CD4-positive, alpha-beta T cell treated with Interleukin-6 at 100 ng/mL for 8 hours (primary cell): ENCODE measurements at places on chromosomes 12 and 14.
A peak's percentile ranks its signal among the peaks of the same experiment; 100 is the strongest.

DNA sequence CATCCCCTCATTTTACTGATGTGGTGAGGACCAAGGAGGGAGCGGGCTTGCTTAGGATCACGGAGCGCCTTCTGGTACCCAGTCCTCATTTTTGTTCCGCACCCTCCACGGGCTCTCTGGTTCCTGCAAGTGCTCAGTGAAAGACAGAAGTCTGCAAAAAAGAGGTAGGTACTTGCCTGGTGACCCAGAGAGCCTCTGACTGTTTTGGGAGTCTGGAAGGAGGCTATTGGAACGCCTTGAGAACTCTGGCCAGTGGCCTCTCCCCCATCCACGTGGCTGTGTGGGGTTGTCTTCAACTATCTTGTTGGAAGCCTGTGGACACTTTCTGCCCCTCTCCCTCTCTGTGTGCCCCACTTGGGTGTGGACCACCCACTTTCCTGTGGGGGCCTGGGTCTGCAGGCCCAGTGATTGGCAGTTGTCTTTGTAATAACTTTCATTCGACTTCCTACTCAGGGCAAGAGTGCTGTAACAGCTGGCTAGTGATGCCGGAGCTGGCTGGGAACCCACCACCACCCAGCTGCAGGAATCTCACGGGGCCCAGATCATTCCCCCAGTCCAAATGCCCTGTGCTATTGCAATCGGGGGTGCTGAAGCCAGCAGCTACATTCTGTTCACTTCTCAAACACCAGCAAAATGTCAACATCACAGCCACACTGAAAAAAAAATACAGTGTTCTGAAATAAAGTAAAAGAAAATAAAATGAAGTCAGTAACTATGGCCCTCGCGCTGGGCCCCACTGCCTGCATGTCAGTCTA is 122.8 kb downstream of the PRMT8 start:
- DNase-seq = no peak

GRCh38 chr14:93954900-93955849 is 21.2 kb downstream of the ASB2 start:
- peak; percentile 58 for DNase-seq

GRCh38 chr12:123363740-123364531 is 711 bp downstream of the SBNO1 start:
- peak; percentile 3 for DNase-seq

GRCh38 chr12:132449565-132450417 is 40.2 kb upstream of the FBRSL1 start:
- DNase-seq = no peak

DNA sequence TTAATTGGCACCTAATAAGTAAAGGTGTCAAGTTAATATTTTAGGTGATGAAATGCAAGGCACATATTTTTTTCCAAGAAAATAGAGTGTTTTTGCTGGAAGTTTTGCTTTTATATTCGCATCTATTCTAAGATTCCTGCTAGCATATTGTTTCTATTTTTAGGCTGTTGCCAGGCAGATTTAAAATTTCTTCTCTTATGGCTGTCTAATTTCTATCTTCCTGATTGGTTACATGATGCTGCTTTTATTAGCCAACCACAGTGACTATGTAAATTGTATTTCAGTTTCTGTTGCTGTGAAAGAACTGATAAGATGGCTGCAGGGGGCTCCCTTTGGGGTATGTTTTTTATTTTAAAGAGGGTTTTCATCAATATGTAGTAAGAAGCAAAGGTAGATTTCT is 42.7 kb downstream of the ATF7IP start:
- DNase-seq = no peak

DNA sequence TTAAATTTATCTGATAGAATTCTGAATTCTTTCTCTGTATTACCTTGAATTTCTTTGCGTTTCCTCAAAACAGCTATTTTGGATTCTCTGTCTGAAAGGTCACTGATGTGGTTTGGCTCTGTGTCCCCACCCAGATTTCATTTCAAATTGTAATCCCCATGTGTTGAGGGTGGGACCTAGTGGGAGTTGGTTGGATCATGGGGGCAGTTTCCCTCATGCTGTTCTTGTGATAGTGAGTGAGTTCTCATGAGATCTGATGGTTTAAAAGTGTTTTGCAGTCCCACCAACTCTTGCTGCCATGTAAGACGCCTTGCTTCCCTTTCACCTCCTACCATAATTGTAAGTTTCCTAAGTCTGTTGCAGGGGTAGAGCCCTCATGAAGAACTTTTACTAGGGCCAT is 34.1 kb upstream of the OR6J1 start:
- DNase-seq = no peak

DNA sequence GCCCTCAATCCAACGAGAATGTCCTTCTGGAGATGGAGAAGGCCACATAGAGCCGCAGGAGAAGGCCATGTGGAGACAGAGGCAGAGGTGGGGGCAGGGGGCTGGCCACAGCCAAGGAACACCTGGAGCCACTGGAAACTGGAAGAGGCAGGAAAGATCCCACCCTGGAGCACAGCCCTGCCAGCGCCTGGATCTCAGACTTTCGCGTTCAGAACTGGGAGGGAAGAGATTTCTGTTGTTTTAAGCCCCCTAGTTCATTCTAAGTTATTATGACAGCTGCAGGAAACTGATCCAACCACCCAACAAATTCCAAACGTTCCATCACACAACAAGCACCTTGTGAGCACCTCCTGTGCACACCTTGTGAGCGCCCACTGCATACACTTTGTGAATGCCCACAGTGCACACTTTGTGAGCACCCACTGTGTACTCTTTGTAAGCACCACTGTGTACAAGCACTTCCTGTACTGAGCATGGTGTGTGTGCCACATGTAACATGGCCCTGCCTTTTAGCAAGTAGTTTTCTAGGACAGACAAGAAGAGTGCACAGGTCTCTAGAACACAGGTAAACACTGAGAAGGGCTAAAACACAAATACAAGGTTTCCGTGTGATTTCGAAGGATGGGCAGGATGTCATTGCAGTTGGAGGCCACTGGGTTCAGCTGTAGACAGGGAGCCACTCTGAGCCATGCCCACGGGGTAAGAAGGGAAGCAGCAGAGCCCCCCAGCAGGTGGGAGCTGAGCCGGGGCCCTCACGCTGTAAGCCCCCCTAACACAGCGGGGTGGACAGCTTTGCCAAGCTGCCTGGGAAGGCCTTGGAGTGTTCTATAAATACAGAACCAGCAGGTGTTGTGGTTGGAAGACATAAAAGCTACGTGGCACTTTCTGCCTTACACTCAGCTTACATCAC is 15.4 kb downstream of the RIMBP2 start:
- no peak for DNase-seq

GRCh38 chr12:83349907-83350611 is 663.4 kb downstream of the TMTC2 start:
- DNase-seq = no peak

DNA sequence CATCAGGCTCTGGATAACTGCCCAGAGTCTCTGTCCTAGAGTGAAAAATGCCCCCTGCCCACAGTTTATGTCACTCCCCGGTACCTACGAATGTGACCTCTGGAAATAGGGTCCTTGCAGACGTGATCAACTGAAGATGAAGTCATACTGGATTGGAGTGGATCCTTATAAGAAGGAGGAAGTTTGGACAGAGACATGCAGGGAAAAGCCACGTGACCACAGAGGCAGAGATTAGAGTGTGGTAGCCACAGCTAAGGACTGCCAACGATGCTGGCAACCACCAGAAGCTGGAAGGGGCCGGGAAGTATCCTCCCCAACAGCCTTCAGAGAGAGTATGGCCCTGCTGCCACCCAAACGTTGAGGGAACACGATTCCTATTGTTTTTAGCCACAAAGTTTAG is 101.2 kb upstream of the NCOR2 start:
- DNase-seq = no peak

GRCh38 chr14:59362513-59362912 is 102.7 kb downstream of the GPR135 start:
- DNase-seq = no peak

GRCh38 chr14:61573748-61574513 is 121.4 kb upstream of the HIF1A start:
- DNase-seq = peak; percentile 20

DNA sequence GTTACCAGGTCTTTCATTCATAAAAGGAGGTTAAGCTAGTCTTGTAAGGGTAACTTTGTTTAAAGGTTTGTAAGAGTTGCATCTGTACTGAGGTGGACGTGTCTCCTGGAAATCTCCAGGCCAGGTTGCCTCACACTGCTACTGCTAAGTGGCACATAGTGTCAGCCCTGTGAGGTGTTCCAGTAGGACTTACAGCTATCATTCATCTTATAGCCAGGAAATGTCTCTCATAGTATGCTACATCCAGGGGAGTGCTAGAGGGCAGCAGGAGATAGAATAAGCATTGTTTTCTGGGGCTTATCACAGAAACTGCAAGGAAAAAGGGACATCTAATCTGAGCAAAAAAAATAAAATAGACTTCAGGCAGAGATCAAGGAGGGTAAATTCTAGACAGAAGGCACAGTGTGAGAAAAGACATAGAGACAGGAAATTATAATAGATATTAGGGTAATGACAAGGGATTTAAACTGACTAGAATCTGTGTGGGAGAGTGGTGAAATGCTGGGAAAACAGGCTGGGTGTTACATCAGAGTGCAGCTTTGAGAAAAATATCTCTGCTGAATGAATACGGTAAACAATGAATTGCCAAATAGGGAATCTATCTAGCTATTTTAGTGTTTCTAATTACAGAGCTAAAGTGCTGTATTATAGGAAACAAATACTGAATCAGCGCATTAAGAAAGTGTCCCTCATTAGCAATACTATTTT is 205.1 kb upstream of the ABCD2 start:
- DNase-seq = no peak

- no peak for DNase-seq
Measured at GRCh38 chr14:92626041-92626440, 112.5 kb downstream of the RIN3 start.

GRCh38 chr12:68610370-68611093 is at the start of gene RAP1B:
RAP1B (plus strand) TSS chr12:68610899; CDS start chr12:68648725, 37,826 bp downstream.
- DNase-seq = peak; percentile 90

DNA sequence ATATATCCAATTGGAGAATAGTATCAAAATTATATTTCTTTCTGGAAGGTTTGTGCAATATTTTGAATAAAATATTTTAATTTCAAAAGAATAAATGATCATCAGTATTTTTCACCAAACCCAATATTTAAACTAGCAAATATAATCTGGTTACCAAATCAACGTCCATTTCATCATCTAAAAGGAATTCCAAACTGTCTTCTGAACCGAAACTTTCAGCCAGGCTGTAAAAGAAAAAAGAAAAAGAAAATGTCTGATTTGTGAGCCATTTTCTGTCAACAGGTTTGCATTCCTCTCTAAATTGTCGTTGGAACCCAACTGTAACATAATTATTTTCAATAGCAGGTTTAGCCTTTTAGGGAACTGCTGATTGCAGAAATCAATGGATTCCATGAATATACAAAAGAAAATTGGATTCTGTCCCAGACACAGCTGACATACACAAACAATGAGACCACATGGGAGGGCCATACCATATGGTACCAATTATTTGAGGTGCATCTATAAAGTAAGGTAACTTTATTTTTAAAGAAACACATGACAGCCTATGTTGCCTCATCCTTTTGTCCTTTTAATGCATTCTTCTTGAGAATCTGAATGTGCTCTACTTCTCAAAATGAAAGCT is 22.7 kb downstream of the SNRPF start:
- DNase-seq = no peak

GRCh38 chr12:124726596-124727263 is 136.9 kb downstream of the SCARB1 start:
- no peak for DNase-seq

DNA sequence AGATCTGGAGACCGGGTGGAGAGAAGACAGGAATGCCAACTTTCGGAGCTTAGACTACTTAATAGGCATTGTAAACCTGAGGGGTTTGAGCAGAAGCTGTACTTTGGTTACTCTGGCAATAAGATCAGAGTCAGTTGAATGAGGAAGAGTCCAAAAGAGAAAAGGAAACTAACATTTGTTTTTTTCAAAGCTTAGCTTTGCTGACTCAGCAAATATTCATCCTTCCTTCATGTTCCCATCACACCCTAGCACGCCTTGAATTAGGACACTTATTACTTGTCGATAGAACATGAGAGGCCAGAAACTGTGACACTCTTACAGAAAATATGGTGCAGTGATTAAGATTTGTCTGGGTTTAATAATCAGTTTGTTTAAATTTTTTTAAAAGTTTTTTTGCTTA is 266.9 kb upstream of the ATP2B1 start:
- no peak for DNase-seq

DNA sequence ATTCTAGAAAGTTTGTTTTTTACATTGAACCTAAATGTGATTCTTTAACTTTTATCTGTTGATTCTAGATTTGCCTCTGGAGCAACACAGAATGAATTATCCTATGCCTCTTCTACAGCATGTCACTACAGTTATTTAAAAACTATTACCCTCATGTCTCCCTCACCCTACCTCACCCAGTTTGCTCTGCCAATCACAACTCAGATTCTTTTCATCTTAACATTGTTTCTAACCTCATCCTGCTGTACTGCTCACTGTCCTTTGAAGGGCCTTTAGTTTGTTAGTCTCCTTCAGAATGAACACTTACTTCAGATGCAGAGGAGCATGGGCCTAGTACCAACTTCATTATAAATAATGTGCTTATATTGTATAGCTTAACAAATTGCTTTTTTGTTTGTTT is 21.5 kb downstream of the YLPM1 start:
- DNase-seq = peak; percentile 9

GRCh38 chr12:105025890-105026289 is 39.8 kb downstream of the NOPCHAP1 start:
- no peak for DNase-seq

GRCh38 chr14:21142357-21142756 is 13.5 kb downstream of the OR5AU1 start:
- DNase-seq = no peak

DNA sequence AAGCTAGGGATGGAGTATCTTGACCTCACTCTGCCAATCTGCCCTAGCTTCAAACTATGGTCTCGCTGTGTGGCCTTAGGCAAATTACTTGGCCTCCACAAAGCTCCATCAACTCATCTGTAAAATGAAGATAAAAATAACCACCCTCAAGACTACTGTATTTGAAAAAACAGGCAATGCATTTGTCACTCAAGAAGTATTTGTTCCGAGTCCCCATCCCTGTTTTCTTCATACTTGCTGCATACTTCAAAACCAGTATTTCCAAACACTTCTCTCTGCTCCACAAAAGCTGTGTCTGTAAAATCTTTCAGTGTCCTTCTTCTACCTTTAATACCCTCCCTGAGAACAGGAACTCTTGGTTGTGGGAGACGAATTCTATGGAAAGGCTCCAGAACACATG is 47.9 kb downstream of the GTF2A1 start:
- DNase-seq = no peak

GRCh38 chr12:28025821-28026505 is 53.4 kb upstream of the PTHLH start:
- DNase-seq = no peak

- no peak for DNase-seq
Measured at GRCh38 chr12:39779768-39780340, 160.3 kb upstream of the ABCD2 start.

GRCh38 chr12:120404271-120404670 is 33.6 kb upstream of the COX6A1 start:
- no peak for DNase-seq
